ENCODE measurements at places on chromosomes 2 and 18.

- DNase-seq = no peak
Observed at GRCh38 chr2:75303227-75303626, 103.9 kb upstream of the TACR1 start.

GRCh38 chr2:154495455-154495868 lies 203.0 kb upstream of the KCNJ3 start:
- DNase-seq = no peak

DNA sequence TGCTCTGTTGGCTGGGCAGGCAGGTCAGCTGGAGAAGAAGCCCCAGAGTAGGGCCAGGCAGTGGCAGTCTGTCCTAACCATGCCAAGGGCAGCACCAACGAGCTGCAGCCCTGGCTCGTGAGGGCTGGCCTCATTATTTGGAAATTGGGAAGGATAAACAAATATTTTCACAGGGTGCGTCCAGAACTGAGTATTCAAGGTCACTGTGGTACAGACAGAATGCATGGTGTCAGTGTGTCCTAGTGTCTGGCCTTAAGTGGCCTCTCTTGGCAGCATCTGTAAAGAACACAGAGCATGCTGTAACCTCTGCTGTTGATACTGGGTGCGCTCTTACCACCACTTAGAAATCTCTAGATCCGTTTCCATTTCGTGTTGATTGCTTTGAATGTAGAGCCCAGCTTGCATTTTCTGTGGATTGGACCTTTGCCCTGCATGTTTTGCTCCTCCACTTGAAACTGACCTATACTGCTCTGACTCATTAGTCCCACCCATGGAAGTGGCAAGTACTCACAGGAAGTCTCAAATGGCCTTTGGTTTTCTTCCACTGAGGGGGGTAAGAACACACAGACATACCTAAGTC lies 88.2 kb downstream of the GREB1L start:
- peak; percentile 74 for DNase-seq

GRCh38 chr18:77093067-77093430 lies 39.5 kb downstream of the MBP start:
- DNase-seq = no peak

- DNase-seq = no peak
Observed at GRCh38 chr2:46439582-46439981, 39.8 kb upstream of the TMEM247 start.

DNA sequence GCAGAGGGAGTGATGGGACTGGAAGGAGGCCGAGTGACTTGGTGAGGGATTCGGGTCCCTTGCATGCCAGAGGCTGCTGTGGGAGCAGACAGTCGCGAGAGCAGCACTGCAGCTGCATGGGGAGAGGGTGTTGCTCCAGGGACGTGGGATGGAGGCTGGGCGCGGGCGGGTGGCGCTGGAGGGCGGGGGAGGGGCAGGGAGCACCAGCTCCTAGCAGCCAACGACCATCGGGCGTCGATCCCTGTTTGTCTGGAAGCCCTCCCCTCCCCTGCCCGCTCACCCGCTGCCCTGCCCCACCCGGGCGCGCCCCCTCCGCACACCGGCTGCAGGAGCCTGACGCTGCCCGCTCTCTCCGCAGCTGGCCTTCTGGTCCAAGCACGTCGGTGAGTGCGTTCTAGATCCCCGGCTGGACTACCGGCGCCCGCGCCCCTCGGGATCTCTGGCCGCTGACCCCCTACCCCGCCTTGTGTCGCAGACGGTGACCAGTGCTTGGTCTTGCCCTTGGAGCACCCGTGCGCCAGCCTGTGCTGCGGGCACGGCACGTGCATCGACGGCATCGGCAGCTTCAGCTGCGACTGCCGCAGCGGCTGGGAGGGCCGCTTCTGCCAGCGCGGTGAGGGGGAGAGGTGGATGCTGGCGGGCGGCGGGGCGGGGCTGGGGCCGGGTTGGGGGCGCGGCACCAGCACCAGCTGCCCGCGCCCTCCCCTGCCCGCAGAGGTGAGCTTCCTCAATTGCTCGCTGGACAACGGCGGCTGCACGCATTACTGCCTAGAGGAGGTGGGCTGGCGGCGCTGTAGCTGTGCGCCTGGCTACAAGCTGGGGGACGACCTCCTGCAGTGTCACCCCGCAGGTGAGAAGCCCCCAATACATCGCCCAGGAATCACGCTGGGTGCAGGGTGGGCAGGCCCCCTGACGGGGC lies 4.6 kb downstream of the PROC start:
- DNase-seq = peak; percentile 38

DNA sequence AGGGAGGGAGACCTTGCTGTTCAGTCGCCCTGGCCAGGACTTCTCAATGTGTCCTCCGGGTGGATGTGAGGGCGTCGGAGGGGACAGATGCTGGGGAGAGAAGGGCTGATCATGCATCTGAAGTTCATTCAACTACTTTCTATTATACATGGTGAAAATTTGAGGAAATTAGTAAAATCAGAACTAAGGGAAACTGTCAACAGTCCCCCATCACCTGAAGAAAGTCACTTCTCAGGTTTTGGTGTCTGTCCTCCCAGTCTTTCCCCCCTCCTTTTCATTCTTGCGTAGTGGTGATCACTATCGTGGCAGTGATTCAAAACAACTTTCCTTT lies 17.4 kb upstream of the ACKR3 start:
- DNase-seq = no peak

DNA sequence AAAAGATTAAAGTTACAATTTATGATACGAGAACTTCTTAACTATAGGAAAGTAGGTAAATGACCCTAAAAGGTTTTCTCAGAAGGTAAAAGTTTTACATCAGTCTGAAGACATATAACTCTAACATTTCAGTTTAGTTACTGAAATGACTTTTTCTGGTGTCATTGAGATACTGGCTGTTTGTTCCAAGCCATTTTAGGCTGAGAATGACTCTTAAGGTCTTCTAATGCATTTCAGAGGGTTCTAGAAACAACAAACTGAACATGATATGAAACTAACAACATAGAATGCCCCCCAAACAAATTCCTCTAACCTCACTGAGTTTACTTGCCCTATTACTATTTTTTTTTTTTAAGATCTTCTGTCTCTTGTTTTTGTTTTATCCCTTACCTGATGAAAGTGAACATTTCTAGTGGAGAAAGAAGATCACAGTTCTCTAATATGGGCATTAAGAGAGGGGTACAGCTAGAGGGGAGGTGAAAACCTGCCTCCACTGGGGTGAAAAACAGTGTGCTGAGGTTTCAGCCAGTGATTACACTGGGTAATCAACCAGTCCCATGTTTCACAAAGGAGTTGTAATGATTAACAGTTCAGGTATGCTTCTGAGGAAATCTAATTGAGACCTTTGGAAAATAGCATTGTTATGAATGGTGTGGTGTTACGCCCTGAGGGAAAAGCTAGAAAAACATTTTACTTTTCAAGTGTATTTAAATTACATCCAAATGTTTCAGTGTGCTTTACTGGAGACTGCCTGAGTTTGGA lies 11.2 kb downstream of the NABP1 start:
- peak; percentile 70 for DNase-seq

All from SW480 (cell line).